Stimulated activated CD8-positive, alpha-beta memory T cell treated with anti-CD3 and anti-CD28 coated beads, Interleukin-15, amount 100 ng/mL, for 1 hour (primary cell): ENCODE measurements at places on chromosomes 7 and 10.

GRCh38 chr10:25049966-25050365 lies 33.6 kb downstream of the THNSL1 start:
- no peak for DNase-seq

DNA sequence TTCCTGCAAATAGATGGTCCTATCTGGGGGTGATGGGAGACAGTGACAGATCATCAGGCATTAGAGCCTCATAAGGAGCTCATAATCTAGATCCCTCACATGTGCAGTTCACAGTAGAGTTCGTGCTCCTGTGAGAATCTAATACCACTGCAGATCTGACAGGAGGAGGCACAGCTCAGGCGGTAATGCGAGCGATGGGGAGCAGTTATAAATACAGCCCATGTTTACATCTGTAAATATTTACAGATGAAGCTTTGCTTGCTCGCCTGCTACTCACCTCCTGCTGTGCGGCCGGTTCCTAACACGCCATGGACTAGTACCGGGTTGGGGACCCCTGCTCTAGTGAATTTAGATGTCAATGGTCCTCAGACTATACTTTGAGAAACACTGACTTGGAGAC lies 17.0 kb upstream of the CDCA7L start:
- DNase-seq = no peak

DNA sequence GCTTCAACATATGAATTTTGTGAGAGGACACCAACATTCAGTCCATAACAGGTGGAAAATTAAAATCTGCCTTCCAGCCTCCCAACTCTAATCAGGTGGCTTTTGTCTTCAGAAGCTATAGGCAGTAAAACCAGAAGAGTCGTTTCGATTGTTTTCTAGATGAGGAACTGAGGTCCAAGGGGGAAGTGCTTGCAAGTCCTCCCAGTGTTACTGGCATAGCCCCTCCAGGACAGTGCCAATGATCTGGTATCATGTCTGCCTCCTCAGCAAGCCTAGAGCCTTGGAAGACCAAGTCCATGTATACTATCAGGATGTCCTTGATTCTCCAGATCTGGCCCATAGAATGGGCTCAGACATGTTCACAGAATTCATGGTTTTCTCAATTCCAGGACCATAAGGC lies 16.9 kb downstream of the CYP26A1 start:
- DNase-seq = no peak

DNA sequence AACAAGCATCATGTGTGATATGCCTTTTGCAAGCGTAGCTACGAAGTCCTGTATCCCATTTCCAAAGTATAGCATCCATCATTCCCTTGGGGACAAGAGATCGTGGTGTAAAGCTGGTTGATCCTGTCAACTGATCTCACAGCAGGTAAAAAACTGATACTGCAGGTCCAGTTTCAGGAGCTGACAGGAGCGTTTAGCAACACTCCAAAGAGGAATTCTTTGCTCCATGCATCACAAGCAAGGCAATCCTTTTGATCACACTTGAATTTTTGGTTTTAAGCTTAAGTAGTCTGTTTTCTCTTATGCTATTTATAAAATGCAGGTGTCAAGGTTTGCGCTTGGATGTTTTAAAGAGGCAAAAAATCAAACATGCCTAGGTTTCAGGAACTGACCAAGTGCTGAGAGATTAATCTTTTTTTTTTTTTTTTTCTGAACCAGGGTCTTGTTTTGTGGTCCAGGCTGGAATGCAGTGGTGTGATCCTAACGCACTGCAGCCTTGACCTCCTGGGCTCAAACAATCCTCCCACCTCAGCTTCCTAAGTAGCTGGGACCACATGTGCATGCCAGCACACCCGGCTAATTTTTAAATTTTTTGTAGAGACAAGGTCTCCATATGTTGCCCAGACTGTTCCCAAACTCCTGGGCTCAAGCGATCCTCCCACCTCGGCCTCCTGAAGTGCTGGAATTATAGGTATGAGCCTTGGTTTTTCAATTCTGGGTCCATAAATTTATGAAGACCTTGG lies 1.8 kb upstream of the ZDHHC4 start:
- DNase-seq = no peak

DNA sequence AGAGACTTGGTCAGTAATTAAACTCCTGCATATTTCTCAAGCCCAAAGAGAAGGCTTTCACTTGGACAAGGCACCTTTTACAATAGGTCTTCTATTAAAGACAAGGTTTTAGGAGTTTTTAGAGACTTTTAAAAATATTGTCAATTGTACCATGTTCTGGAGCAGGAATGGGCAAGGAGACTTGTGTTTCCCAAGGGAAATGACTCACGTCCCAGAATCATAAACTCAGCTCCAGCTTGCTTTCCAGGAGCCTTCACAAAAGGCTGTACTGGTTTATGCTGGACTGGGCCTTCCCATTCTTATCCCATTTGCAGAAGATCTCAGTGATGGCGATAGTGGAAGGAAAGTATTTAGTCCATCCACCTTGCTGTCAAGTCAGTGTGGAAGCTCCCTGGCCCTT lies 7.8 kb upstream of the GLI3 start:
- no peak for DNase-seq

GRCh38 chr7:78690174-78690573 lies 763.3 kb downstream of the MAGI2 start:
- DNase-seq = no peak

- no peak for DNase-seq
These were observed 32.8 kb upstream of the STRIP2 start for GRCh38 chr7:129401228-129401966.

DNA sequence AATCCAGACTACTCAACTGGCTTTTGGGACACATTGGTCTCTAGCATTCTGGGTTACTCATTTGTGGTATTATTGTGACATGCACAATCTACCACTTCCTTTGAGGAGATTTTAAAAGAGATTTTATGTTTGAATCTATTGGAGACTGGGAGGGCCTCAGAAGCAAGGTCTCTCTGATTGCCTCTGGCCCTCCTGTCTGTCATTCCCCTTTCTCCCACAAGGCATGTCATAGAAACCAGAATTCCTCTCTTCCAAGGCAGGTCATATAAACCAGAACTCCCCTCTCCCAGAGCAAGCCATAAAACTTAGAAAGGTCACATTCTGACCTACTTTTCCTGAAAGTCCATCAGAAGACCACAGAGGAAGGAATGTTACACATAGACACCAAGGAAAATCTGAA lies 777.7 kb downstream of the PHTF2 start:
- no peak for DNase-seq

GRCh38 chr7:11298220-11298619 lies 324.5 kb downstream of the PHF14 start:
- DNase-seq = no peak

GRCh38 chr7:3636131-3636860 lies 335.2 kb downstream of the SDK1 start:
- DNase-seq = no peak

DNA sequence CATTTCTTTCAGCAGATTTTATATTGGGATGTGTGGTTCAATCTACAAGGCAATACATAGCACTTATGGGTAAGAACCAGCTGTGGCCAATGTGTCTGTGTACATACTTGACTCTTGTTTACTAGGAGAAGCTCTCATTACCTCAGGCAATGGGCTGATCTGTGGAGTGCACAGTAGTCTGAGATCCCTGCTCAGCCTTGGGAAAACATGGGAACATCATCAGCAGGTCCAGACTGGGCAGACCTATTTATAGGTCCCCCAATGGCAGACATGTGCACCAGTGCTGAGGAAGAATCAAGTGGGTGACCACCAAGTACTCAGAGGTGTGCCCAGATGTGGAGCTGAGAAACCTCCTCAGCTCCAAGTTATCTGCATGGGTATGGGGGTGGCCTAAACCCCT lies 349.7 kb downstream of the KIF20B start:
- no peak for DNase-seq

DNA sequence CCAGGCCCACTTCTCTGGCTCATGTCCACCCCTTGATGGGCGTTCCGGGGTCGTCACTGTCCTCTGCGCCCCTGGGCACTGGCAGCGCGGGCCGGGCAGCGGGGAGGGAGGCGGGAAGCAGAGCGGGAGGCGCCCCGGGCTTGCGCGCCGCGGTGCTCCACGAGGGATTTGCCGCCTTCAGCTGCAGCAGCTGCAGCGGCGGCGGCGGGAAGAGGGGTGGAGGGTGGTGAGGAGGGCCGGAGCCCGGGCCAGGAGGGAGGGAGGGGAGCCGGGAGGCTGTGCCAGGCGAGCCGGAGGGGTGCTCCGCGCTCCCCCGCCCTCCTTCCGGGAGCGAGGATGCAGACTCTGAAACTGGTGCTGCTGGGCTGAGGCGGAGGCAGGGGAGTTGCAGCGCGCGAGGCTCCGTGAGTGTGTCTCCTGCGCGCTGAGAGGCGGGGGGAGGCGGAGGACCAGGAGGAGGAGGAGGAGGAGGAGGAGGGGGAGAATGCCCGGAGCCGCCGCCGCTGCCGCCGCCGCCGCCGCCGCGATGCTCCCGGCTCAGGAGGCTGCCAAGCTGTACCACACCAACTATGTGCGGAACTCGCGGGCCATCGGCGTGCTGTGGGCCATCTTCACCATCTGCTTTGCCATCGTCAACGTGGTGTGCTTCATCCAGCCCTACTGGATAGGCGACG lies at the start of gene LHFPL3:
Gene LHFPL3 (plus strand): TSS at position 308 of the 674 bp plus-strand sequence.
- no peak for DNase-seq

DNA sequence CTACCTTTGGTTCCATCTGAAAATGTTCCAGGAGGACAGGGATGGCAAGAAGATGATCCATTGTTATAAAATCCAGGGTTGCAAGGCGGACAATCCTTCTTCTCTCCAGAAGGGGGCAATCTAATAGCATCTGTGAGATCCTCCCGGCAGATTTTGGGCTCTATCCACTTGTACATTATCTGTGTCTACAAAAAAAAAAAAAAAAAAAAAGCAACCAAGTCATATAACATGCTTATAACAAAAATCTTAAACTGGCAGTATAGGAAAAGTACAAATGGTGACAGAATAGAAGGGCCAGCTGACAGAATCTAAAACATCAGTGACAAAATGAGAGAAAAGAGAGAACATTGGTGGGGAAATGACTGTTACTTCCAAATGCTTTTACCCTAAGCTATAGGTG lies 132.7 kb downstream of the ELAPOR2 start:
- no peak for DNase-seq
